ENCODE measurements at places on chromosomes 2 and 18.

DNA sequence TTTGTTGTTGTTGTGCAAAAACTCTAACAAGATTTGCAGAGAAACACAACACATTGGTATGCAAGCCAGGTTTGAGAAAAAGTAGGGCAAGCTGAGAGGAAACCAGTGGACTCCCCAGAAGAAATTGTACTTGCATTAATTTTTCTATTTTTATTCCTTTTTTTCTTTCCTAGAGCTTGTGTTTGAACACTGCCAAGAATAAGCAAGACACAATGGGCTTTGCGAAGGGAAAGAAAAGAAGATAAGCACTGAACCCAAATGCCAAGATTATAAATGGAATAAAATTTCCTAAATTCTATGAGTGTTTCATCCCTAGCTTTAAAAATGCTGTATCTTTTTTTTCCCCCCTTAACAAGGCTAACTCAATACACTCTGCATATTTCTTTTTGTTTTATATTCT lies 17.0 kb upstream of the CYTIP start:
- DNase-seq = no peak

DNA sequence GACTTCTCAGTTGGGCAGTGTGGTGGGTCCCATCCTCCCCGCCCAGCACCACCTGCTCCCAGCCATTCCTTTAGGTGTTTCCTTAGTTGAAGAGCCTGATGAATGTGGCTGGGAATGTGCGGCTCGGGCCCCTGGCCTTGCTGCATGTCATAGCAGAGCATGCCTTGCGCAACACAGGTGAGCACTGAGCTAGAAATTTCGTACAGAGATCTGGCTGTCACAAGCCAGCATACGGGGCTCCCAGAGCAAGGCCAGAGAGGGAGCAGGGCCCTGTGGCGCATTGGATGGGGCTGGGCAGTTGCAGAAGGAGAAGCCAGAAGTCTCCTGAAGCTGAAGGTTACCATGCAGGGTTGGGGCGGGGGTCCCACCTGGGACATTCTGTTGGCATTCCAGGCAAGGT lies 129.7 kb downstream of the WDSUB1 start:
- DNase-seq = no peak

DNA sequence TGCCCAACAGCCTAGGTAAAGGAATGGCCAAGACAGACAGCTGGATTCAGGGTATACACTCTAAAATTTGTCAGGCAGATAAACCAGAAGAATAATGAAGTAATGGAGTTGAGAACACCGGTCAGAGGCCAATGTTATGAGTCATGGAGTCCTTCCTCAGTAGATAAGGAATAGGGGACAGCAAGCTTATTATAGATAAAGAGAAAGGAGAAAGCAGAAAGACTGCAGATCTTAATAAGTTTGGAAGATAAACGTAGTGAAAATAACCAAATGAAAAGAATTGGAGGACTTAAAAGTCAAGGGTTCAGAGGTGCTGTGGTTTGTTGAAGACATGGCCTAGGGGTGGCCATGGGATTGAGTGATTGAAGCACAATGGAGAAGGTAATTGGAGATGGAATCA lies 63.5 kb upstream of the NFE2L2 start:
- no peak for DNase-seq

- DNase-seq = no peak
These were observed 480.8 kb upstream of the KLHL29 start for GRCh38 chr2:22904126-22904684.

GRCh38 chr2:177038787-177039484 lies 173.7 kb upstream of the HNRNPA3 start:
- DNase-seq = no peak

DNA sequence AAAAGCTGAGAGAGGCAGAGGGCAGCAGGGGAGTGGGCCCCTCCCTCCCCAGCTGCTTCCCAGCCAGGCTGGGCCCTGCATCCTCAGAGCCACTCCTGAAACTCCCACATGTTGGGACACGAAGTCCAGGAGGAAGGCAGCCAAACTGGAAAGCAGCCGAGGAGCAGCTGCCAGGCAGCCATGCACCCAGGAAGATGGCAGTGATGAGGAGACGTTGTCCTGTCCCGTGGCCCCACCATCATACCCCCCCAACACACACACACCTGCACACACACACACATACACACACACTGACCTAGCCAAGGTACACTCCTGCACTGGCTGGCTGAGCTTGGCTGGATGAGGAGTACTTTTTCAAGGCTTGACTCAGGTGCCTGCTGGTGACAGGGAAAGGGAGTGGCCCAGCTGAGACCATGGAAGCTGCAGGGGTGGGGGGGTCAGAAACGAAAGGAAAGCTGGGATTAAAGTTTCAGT lies 106.0 kb downstream of the CYP26B1 start:
- no peak for DNase-seq

DNA sequence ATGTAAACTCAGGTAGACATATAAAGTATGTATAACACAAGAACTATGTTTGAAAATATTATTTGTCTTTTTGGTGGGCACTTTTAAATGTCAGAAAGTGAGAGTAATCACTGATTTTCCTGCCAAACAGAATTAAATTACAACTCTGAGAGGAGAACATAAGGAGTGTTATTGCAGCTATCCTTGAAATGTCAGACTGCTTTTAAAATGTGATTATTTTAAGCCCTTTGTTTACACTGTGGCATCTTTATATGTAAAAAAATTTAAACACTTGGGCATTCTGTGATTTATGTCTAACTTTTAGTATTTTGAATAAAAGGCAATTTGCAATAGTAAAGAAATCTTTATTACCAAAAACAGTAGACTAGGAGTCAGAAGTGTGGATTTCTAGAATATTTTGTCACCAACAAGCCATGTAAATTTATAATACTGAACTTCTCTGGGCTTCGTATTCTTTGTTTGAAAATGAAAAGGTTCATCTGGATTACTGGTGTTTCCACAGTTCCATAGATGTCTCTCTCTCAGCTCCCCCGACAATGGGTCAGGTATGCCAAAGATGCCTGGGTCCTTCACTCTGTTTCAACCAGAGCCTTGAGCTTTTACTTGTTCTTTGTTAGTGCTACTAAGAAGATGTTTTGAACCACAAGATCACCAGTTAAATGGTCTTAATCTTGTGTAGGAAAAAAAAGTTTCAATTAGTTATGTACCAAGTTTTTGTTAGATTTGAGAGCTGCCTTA lies 38.8 kb downstream of the GULP1 start:
- no peak for DNase-seq

- no peak for DNase-seq
These were observed 146.1 kb upstream of the LINC00305 start for GRCh38 chr18:64294967-64295366.

GRCh38 chr2:222652491-222653255 lies 3.2 kb downstream of the FARSB start:
- DNase-seq = no peak

DNA sequence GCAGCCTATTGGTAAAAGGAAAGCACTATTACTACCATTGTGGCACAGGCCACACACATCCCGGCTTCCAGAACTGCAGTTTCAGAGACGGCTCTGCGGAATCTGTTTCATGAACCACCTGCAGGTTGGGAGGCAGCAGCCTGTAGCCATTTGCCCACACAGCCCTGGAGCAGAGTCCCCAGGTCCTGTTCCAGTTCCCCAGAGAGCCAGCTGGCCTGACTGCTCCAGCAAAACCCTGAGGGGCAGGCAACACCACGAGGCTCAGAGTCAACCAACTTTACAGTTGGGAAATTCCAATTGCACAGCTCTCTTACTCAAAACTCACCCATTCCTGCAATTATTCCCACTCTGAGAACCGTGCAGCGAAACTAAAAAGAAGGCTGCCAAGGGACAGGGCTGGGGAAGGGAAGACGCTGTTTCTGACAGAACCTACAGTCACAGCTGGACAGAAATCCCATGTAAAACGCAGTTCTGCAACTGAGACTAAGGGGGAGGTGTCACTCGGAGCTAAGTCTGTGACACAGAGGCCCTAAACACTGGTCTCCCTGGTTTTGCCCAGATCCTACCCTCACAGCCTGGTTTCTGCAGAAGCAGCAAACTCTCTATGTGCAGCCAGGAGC lies 219.4 kb downstream of the TMEM163 start:
- no peak for DNase-seq

GRCh38 chr18:54257015-54257414 lies 12.3 kb upstream of the POLI start:
- DNase-seq = no peak

Measured in stimulated activated CD8-positive, alpha-beta memory T cell treated with anti-CD3 and anti-CD28 coated beads, Interleukin-7, amount 100 ng/mL, for 1 hour (primary cell).